Esophagus squamous epithelium (tissue), 5 donors: ENCODE measurements at places on chromosomes 5 and 9.

- DNase-seq, result no peak
Measured at GRCh38 chr5:139061274-139061673, 136.9 kb downstream of the SIL1 start.

DNA sequence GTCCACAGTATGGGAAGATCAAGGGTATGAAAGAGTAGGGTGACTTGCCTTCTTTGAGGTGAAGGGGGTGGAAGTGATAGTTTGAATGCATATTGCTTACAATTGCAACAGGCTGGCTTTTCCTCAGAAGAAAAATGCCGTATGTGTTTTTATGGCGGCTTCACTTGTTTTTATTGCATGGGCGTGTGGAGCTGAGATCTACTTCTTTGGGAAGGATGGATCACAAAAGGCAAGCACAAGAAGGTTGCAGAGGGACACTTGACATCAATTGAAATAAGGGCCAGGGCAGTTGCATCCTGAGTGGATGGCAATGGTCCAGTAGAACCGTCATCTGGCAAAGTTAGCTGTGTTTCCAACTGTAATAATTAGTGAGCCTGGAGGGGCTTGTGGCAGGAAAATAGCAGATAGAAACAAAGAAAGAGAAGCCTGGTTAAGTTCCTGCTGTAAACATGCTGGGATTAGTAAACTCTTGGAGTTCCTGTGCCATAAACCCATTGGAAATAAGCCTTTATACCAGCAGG lies 138.4 kb downstream of the NTRK2 start:
- no peak for DNase-seq

DNA sequence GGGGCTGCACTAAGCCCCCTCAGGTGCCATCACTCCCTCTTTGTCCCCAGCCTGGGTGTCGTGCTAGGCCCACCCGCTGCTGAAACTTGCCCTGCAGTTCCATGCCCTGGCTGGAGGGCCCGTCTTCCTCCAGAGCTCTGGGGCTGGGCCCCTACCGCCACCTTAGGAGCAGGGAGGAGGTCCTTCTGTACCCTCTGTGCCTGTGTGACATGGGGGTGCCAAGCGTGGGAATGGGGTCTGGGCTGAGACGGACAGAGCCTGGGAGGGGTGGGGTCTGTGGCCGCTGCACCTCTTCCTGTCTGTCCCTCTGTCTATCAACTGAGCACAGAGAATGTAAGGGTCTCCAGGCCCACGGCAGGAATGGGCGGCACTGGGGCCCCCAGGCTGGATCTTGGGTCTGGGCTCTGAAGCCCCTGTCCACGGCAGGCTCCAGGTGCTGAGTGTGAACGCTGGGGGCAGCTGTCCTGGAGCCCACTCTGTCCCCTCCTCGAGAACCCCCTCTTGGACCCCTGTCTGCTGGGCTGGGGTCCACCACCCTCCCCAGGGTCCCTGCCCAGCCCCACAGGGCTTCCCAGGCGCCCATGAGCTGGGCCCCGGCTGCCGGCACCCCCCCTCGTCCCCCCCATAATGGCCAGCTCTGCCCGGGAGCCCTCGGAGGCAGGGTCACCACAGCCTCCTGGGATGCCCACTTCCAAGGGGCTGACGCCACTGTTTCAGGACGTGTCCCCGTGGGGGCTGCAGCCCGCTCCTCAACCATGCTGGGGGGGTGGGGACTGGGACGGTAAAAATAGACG lies 15.8 kb upstream of the NRARP start:
- DNase-seq, result no peak

DNA sequence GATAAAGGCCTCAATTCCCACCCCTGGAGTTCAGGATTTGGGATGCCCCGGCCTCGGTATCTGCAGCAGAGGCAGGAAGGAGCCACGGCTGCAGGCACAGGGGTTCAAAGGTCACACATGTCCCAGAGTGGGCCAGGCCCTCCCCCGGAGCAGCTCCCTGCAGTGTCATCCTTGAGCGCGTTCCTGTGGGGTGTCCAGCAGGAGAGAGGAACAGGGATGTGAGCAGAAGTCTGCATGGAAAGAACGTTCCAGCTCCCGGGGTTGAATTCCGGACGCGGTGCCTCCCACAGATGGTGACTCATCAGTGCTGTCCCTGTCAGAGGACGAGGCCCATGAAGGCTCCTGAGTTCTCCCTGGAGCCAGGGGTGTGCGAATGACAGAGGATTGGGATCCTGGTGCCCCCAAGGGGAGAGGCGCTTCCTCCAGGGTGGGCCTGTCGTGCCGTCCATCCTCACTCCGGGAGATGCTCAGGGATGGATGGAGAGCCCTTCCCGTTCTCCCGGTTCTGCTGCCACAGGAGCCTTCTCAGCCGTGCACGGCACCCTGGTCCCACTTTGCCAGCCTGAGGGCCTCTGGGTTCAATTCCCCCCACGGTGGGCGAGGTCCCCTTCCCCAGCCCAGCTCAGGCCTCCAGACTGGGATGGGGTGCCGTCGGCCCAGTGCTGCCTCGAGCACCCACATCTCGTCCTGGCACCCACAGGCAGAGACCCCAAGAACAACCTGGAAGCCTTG lies 3.1 kb downstream of the LCN1 start:
- DNase-seq, result no peak

- no peak for DNase-seq
Measured at GRCh38 chr5:162474239-162474638, 406.7 kb downstream of the GABRG2 start.

DNA sequence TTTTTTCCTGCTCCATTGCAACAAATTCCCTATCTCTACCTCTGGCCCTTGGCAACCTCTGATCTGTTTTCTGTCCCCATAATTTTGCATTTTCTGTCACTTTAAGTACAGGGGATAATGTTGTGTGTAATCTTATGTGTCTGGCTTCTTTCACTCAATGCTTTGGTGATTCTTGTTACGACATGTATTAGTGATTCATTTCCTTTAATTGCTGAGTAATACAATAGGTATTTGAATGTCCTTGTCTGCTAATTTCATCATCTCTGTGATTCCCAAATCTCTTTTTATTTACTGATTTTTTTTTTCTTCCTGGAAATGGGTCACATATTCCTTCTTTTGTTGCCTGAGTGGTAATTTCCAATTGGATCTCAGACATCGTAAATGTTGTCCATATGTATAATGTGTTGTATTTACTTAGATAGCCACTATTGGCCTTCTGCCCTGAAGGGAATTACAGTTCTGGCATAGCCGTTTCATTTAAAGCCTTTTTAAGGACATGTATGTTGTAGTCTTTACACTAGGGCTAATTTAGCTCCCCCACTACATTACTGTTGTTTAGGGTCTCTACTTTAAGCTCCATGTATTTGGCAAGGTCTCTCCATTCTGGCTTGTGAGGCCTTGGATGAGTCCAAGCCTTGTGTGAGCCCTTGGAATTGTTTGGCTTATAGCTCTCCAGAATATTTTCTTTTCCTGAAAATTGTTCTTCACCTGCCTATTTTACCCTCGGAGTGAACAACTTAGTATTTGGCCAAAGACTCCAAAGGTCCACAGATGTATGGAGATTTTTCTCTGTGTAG lies 683.8 kb downstream of the LRRC70 start:
- no peak for DNase-seq

- no peak for DNase-seq
Measured at GRCh38 chr5:580436-580835, 31.7 kb upstream of the CEP72 start.

- DNase-seq, result no peak
Measured at GRCh38 chr5:207599-207998, 10.4 kb downstream of the CCDC127 start.

DNA sequence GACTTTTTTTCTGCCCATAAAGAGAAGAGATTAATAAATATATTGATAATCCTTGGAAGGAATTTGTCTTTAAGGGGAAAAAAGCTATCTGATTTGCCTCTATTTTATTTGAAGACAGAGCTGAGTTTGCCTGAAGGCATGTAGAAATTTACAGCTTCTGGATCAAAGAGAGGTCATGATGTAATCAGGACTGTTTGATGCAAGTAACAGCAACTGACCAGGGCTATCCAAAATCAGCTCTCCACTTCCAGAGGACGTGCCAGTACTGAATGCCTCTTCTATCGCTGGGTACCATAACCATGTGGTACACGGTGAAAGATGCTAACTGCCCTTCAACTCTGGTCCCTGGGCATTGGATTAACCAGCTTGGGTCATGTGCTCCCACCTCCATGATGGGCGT lies 90.6 kb downstream of the ZFAND5 start:
- no peak for DNase-seq

- DNase-seq, result no peak
Measured at GRCh38 chr9:136506425-136506824, 23.6 kb upstream of the SEC16A start.

DNA sequence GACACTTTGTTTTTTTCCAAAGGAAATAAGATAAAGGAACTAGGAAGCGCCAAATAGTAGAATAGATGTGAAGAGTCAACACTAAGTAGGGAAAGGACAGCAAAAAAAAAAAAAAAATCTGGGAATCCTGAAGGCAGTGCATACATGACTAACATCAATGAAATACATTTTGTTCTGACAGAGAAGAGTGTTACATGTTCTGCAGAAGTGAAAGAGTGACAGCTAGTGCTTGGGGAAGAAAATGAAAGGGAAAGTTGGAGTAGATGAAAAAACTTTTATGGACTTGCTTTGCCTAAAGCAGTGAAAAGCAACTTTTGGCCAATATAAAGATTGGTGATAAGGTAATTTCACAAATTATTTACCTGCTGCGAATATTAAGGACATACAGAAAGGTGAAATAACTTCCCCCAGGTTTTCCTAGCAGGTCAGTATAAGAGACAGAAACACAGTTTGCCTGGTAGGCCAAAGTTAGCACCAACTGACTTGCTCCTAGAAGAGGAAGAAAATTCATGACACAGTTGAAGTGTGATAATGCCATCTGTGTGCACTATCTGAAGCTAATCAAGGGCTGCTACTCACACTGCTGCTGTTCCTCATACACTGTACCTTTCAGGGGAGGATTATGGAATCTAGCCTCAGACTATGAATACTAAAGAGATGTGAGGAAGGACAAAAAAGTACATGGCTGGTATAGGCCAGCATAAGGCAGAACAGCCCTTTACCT lies 38.6 kb downstream of the RANBP6 start:
- no peak for DNase-seq

GRCh38 chr9:136761545-136761981 lies 2.8 kb downstream of the LCN15 start:
- DNase-seq, result no peak

DNA sequence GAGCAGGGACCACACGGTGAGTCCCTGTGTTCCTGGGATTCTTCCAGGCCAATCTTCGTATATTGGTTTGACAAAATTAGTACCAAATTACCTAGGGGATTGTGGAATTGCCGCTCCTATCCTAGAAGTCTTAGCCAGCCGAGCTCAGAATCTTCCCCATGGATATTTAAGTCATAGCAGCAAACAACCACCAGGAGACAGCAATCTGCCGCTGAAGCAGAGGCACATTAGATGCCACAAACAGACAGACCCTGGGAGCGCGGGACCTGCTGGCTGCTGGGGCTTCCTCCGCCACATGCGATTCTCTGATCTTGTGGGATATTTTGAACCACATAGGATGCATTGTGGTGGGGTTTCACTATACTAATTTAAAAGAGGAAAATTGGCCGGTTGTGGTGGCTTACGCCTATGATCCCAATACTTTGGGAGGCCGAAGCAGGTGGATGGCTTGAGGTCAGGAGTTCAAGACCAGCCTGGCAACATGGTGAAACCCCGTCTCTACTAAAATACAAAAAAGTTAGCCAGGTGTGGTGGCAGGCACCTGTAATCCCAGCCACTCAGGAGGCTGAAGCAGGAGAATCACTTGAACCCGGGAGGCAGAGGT lies 31.7 kb upstream of the ZBTB43 start:
- DNase-seq, result no peak

DNA sequence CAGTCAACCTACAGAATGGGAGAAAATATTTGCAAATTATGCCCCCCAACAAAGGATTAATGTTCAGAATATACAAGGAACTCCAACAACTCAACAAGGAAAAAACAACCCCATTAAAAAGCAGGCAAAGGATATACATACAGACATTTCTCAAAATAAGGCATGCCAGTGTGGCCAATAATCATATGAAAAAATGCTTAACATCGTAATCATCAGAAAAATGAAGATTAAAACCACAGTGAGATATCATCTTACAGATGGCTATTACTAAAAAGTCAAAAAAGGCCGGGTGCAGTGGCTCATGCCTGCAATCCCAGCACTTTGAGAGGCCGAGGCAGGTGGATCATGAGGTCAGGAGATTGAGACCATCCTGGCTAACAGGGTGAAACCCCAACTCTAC lies 103.2 kb downstream of the KLHL3 start:
- DNase-seq, result no peak

GRCh38 chr9:135990468-135991429 lies 29.6 kb upstream of the UBAC1 start:
- DNase-seq, result peak; percentile 22

GRCh38 chr9:94999832-95000231 lies 273.3 kb downstream of the AOPEP start:
- no peak for DNase-seq

DNA sequence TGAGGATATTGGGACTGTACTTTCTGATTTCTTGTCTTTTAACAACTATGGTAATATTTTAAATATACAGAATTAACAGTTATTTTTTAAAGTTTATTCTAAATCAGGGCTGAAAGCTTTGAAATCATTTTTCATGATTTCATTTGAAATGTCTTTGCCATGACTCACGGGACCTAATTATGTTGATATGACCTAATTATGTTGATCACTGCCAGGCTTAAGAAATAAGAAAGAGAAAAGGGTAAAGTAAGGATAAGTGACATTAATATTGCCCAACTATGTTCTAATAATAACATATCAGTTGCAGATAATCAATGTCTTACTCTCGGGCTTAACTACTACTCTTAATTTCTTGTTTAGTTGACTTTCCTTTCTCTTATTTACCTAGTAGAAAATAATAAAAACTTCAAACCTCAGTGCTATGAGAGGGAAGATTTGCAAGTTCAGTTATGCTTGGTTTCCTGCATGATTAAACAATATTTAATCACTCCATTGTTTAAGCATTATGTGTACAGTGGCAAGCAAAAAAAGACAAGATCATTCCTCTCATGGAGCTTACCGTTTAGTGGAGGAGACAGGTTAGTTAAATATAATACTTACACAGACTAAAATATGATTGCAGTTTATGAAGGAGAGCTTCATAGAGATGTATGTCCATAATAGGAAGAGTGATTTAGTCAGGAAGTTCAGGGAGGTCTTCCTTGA lies 67.0 kb upstream of the EIF4EBP3 start:
- DNase-seq, result no peak

DNA sequence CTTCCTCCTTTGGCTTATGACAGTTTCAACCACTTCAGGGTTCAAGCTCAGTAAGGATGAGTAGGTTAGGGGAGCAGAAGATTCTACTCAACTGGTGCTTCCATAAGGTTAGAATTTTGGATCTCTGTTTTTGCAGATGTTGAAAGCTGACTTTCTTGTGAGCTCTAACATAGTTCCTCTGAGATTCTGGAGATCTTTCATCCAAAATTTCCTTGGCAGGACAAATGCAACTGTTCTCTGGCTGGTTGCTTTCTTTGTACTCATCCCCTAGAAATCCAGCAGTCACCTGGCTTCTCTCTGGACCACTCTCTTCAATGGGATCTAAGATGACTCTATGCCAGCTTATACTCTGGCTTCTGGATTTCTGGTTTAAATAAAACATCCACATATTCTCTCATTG lies 189.6 kb downstream of the ESM1 start:
- DNase-seq, result no peak

- DNase-seq, result no peak
Measured at GRCh38 chr5:78497573-78498533, 137.4 kb downstream of the SCAMP1 start.
